SJSA1 (cell line): ENCODE measurements at places on chromosomes 1 and 21. TPM values are rescaled to one million over a fixed set of nuclear protein-coding genes. Genes with fewer than 3 reads are reported as not detected.

The NADK gene
- 50.4 and 62.1 TPM in 2 replicates for total RNA-seq

The FCRL1 gene
- not detected in 2 replicates for total RNA-seq

The TRIM45 gene
- 1.6 and 2.3 TPM in 2 replicates for total RNA-seq

The KIF1B gene
- 26.8 and 33.3 TPM in 2 replicates for total RNA-seq

The MAP3K21 gene
- 0.03 and 0.13 TPM in 2 replicates for total RNA-seq

The EPHX1 gene
- total RNA-seq = 29.0 and 45.7 TPM in 2 replicates

The ROR1 gene
- 14.8 and 19.7 TPM in 2 replicates for total RNA-seq

The DENND2C gene
- 1.5 TPM in 2 replicates for total RNA-seq

The KANK4 gene
- not detected in 2 replicates for total RNA-seq

The PLA2G2D gene
- not detected in 2 replicates for total RNA-seq

DNA sequence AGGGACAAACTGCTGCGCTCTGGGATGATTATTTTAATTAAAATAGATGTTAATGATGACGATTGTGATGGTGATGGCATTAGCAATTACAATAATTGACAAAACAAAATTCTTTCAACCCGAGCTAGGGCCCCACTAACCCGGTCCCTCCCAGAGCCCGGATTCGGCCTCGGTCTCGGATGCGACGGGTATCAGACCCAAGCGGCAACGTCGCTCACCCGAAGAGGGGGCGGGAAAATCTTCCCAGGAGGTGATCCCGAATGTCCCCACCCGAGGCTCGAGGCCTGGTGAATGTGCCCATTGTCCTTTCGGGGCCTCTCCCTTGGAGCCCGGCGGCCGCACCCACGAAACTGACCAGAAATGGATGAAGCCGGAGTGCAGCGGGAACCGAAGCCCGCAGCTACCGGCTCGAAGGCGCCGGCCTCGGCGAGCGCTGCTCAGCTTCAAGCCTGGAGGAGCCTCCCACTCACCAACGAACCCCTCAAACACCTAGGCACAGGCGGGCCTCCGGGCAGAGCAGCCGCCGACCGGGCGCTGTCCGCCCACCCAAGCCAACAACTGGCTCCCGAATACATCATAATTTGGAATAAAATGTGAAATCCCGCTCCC, 1.2 kb downstream of the TAL1 start:
- peaks cover 5% of the 10 kb centered on the region; the same call in 1 of the 2 replicates for H3K4me1 ChIP-seq
- no peak for DNase-seq
- H3K4me3 ChIP-seq = no peak overlapping the region
- H3K36me3 ChIP-seq = no peaks in the 10 kb centered on the region

DNA sequence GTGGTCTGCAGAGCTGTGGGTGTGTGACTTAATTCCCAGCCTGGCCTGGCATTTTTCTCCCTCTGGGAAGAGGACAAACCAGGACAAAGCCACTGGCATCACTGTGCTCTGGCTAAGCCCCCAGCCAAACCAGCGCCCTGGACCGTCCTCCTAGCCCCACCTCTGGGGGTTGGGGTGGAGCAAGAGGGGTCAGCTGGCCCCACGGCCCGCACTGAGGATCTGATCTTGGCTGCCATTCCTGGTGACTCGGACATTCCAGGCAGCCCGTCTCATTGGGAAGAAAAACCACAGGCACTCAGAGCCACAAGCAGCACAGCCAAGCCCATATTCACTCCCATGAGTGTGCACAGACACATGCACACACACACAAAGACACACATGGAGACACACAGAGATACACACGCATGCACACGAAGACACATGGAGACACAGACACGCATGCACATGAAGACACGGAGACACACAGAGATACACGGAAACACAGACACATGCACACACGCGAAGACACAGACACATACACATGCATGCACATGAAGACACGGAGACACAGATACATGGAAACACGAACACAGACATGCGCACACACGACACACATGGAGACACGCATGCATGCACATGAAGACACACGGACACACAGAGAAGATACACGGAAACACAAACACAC, 2.3 kb upstream of the MXRA8 start:
- H3K36me3 ChIP-seq = peaks cover 5% of the 10 kb centered on the region
- H3K4me3 ChIP-seq = no peak overlapping the region
- H3K27ac ChIP-seq = peak overlapping the region; percentile 90
- H3K27me3 ChIP-seq = no peaks in the 10 kb centered on the region
- DNase-seq = peak; percentile 89
- H3K4me1 ChIP-seq = peaks cover 53% of the 10 kb centered on the region

DNA sequence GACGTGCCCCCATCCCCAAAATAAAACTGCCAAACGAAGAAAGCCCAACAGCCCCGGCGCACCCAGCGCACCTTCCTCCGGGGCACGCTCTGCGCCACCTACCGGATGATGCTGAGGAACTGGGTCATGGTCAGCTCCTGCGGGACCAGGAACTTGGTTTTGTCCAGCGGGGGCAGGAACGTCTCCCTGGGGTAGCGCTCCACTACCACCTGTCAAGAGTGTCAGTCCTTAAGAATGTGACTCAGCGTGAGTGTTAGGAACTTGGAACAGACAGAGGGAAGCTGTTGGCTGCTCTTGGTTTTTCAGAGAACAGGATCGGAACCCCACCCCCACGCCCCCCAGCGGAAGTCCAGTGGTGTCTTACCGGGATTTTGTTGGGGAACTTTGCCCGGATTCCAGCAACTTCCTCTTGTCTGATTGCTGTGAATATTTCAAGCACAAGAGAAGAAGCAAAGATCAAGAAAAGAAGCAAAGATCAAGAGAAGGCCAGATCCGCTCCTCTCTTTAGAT, 431 bp downstream of the MAP1LC3C start:
- no peak overlapping the region for H3K27ac ChIP-seq
- peak; percentile 53 for DNase-seq
- no peaks in the 10 kb centered on the region for H3K36me3 ChIP-seq

- no peaks in the 10 kb centered on the region for H3K27me3 ChIP-seq
- no peaks in the 10 kb centered on the region for H3K4me1 ChIP-seq
- H3K27ac ChIP-seq = no peak overlapping the region
- H3K4me3 ChIP-seq = no peak overlapping the region
- DNase-seq = no peak
Measured at GRCh38 chr1:172699111-172699510, 40.2 kb downstream of the FASLG start.

DNA sequence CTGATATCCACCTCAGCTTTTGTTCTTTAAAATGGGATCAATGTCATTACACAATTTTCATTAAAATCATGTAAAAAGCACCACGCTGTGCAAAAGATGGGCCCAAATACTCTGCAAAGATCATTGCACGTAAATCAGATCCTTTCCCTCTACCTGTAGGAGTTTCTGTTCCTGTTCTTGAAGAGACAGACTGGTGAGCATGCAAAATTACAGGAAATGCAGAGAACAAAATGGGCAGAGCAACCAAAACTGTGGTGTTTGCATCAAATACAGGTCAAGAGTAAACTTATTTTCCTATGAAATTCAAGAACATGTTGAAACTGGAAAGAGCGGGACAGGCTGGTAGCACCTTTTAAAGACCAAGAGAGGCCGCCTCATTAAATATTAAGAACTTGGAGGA, 294.9 kb upstream of the ADGRL2 start:
- H3K27ac ChIP-seq = no peak overlapping the region
- DNase-seq = no peak
- no peak overlapping the region for H3K4me3 ChIP-seq
- H3K27me3 ChIP-seq = no peaks in the 10 kb centered on the region
- no peaks in the 10 kb centered on the region for H3K4me1 ChIP-seq

GRCh38 chr1:175802407-175803123, 59.2 kb upstream of the TNR start:
- no peak overlapping the region for H3K27ac ChIP-seq
- no peaks in the 10 kb centered on the region for H3K4me1 ChIP-seq
- H3K4me3 ChIP-seq = no peak overlapping the region
- H3K36me3 ChIP-seq = no peaks in the 10 kb centered on the region
- no peaks in the 10 kb centered on the region for H3K27me3 ChIP-seq

DNA sequence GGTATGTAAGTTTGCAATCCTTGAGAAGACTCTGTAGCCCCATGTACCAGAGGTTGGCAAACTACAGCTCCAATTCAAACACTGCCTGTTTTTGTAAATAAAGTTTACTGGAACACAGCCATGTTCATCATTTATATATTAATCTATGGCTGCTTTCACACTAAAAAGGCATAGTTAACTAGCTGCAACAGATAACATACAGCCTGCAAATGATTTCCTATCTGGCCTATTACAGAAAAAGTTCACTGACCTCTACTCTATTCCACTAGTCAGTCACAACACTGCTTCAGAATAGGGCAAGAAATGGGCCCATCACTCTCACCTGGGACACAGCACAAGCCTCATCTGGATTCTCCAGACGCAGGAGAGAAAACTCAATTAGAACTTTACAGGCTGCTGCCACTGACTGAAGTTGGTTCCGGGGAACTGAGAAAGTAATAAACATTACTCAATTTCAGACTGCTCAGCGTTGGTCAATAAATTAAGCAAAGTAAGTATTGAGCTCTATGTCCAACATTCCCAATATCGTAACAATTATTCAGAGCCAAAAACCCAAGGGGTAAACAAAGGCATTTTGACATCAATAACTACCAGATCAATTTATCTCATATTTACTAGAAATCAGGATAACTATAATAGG, 10.6 kb downstream of the UBR4 start:
- peaks cover 10% of the 10 kb centered on the region for H3K4me1 ChIP-seq
- DNase-seq = no peak
- H3K4me3 ChIP-seq = no peak overlapping the region
- H3K27ac ChIP-seq = no peak overlapping the region
- H3K27me3 ChIP-seq = no peaks in the 10 kb centered on the region

DNA sequence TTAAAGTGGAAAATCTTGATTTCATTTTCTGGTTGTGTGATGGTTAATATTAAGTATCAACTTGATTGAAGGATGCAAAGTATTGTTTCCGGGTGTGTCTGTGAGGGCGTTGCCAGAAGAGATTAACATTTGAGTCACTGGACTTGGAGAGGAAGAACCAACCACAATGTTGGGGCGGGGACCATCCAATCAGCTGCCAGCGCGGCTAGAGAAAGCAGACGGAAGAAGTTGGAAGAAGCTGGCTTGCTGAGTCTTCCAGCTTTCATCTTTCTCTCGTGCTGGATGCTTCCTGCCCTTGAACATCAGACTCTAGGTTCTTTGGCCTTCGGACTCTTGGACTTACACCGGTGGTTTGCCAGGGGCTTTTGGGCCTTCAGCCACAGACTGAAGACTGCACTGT, 832.6 kb upstream of the TMPRSS15 start:
- no peak overlapping the region for H3K27ac ChIP-seq
- no peaks in the 10 kb centered on the region for H3K4me1 ChIP-seq
- no peaks in the 10 kb centered on the region for H3K27me3 ChIP-seq
- no peaks in the 10 kb centered on the region for H3K36me3 ChIP-seq
- H3K4me3 ChIP-seq = no peak overlapping the region

DNA sequence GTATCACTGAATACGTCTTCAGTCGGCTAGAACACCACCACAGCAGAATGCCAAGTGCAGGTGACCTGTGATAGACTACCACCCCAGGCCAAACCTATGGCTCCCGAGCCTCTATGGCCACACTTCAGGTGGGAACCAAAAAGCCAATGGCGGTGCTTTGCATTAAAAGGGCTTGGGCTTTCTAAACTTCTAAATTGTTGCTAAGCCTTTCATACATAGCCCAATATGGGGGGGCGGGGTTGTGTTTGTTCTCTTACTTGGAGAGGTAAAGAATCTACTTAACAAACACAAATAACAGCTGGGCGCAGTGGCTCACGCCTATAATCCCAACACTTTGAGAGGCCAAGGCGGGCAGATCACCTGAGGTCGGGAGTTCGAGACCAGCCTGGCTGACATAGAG, 19.7 kb downstream of the USP48 start:
- H3K27ac ChIP-seq = no peak overlapping the region
- peak; percentile 36 for DNase-seq
- 0 out of 2 replicates have a peak, but pooled peaks cover 6% of the 10 kb centered on the region for H3K36me3 ChIP-seq
- no peak overlapping the region for H3K4me3 ChIP-seq
- no peaks in the 10 kb centered on the region for H3K27me3 ChIP-seq
- H3K4me1 ChIP-seq = peaks cover 18% of the 10 kb centered on the region

GRCh38 chr21:34846601-34847112, 177.9 kb downstream of the CLIC6 start:
- H3K4me1 ChIP-seq = peaks cover 41% of the 10 kb centered on the region
- DNase-seq = peak; percentile 71
- H3K27me3 ChIP-seq = no peaks in the 10 kb centered on the region
- H3K27ac ChIP-seq = peak overlapping the region; percentile 30; the same call in 1 of the 2 replicates
- peaks cover 83% of the 10 kb centered on the region for H3K36me3 ChIP-seq

DNA sequence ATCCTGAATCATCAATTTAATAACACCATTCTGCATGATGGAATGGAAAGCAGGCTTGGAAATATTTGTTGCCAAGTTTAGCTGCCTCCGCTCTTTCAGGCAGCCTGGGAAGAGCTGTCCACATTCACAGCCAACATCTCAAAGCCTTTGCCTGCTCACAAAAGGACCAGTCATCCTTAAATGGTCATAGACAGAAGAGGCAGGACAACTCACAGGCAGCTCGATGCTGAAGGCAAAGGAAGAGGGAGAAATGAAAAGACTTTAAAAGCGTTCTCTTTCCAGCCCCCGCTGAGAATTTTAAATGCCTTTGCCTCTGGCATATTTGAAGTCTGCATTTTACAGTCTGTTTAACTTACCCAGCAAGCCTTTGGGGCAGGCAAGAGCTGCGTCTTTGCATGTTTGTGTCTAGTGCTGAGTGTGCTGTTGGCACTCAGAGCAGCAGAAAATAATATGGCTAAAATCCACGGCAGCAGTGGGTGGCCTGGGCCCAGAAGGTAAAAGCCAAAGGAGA, 68.9 kb downstream of the NMNAT2 start:
- no peaks in the 10 kb centered on the region for H3K36me3 ChIP-seq
- DNase-seq = no peak
- no peak overlapping the region for H3K27ac ChIP-seq
- H3K4me1 ChIP-seq = no peaks in the 10 kb centered on the region

- no peak for DNase-seq
- H3K27ac ChIP-seq = no peak overlapping the region
- H3K36me3 ChIP-seq = no peaks in the 10 kb centered on the region
- no peaks in the 10 kb centered on the region for H3K4me1 ChIP-seq
Measured at GRCh38 chr1:33660244-33660643, 187.8 kb downstream of the ZSCAN20 start.

DNA sequence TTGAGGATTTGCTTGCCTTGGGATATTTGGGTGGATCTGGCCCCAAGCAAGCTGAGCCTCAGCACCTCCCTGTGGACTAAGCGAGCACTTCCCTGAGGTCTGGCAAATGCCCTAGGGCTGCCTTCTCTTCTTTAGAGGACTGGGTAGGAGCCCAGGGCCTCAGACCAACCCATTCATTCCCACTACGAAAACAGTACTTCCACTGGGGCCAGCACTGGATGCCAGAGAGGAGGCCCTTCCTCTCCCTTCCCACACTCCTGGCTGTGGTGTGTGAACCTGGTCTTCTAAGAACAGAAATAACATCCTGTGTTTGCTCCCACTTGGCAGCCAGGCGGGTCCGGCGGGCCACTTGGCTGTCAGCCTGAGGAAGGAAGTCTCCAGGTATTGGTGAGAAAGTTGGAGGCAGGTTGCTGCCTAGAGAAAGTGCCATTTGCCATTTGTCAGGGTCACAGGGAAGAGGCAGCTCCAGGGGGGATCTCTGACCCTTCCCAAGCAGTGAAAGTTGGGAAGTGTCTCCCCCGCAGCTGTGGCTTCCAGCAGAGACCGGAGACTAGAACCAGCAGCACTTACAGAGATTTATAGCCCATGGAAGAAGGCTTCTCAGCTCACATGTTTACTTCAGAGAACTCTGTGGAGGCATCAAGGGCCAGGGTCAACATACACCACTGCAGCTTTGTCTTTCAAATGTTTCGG, 323.5 kb downstream of the SIPA1L2 start:
- H3K27ac ChIP-seq = no peak overlapping the region
- no peaks in the 10 kb centered on the region for H3K36me3 ChIP-seq
- DNase-seq = no peak
- no peak overlapping the region for H3K4me3 ChIP-seq
- no peaks in the 10 kb centered on the region for H3K27me3 ChIP-seq

GRCh38 chr1:227896710-227897655, 50.7 kb downstream of the WNT9A start:
- no peaks in the 10 kb centered on the region for H3K27me3 ChIP-seq
- DNase-seq = no peak
- no peaks in the 10 kb centered on the region for H3K36me3 ChIP-seq
- H3K27ac ChIP-seq = no peak overlapping the region
- H3K4me3 ChIP-seq = no peak overlapping the region
